GM10248 (cell line): ENCODE measurements at places on chromosomes 16 and 17.

GRCh38 chr16:24094660-24095059 is 161.5 kb upstream of the CACNG3 start:
- DNase-seq: no peak

- no peak for DNase-seq
These were observed 518 bp downstream of the SH2B1 start for GRCh38 chr16:28863929-28864793.

DNA sequence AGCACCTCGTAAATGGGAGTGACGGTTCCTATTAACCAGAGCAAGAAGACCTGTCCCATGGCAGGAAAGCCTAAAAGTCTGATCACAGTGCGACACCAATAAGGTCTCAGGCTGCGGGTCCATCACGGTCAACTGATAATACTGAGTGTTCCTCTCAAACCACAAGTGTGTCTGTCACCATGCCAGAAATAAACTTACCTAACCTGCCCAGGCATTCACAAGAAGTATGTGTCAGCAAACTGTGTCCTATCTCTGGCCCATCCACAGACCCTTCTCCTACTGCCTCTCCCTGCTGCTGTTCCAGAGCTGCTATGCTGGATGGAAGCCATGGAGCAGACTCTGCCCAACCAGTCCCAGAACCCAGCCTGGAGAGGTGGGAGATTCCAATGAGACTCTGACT is 73.5 kb downstream of the ZNF423 start:
- DNase-seq: no peak

- no peak for DNase-seq
These were observed 18.3 kb downstream of the KRT12 start for GRCh38 chr17:40848583-40849235.

DNA sequence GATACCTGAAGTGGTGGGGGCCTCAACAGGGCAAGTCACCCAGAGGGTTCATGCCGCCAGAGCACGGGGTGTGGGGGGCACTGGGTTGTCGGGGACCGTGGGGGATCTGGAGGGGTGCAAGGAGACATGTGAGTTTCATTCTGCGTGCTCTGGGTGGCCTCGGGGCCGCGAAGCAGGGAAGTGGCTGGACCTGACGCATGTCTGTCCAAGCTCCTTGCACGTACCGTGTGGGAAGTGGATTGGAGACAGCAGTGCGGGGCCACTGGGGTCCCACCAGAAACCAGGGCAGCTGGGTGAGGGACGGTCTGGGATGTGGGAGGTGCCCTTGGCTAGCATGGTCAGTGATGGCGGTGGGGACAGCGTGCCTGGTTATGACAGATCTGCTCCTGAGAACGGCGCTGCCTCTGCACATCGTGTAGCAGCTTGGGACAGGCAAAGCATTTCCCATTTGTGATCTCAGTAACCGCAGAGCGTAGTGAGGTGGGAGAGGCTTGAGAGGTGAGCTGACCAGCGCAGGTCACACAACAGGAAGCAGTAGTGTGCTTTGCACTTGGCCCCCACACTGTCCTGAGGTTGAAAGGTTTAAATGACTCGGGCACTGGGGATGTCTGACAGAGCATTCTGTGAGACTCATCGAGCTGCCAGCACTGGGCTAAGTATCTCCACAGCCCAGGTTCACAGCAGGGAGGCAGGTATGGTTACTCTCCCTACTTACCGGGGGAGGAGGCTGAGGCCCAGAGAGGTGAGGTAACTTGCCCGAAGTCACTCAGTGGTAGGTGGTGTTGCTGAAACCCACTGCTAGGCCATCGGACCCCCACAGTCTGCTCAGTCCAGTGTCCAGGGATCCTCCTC is 114.4 kb downstream of the SOCS1 start:
- DNase-seq: no peak

DNA sequence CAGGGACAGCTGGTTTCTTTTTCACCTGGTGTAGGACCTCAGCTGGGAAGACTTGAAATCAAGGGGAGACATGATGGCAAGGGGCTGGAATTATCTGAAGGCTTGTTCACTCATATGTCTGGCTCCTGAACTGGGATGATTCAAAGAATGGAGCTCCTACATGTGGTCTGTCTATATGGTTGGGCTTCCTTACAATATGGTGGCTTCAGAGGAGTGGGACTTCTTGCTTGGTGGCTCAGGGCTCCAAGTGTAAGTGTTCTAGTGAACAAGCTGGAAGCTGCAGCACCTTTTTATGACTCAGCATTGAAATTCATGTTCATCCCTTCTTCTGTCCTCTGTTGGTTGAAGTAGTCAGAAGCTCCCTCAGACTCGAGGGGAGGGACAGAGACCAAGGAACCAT is 127.9 kb downstream of the MSI2 start:
- no peak for DNase-seq

- DNase-seq: no peak
These were observed 1.5 kb upstream of the RNF112 start for GRCh38 chr17:19409509-19409908.

GRCh38 chr17:9330611-9331271 is 244.9 kb downstream of the STX8 start:
- DNase-seq: no peak

DNA sequence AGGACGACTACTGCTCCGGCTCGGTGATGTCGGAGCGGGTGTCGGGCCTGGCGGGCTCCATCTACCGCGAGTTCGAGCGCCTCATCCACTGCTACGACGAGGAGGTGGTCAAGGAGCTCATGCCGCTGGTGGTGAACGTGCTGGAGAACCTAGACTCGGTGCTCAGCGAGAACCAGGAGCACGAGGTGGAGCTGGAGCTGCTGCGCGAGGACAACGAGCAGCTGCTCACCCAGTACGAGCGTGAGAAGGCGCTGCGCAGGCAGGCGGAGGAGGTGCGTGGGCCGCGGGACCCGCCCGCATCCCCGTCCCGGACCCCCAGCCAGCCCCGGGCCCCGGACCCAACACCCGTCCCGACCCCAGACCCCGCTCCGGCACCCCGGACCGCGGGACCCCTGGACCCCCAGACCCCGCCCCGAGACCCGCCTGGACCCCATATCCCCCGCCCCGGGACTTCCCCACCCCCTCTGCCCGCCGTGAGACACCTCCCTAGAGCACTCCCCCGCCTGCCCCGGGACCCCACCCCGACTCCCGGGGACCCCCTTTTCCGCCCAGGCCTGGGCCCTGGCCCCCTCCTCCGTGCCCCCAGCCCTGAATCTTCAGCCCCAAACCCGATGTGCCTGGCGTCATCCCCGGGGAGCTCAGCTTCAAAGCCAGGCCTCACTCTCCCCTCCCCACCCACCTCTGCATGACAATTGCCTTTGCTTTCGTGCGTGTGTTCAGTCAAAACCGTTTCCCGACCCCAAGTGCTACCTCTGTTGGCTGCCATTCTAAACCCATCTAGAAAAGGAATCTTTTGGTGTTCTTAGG is 594 bp downstream of the MAPK8IP3 start:
- peak; percentile 67 for DNase-seq

- no peak for DNase-seq
These were observed 682.1 kb upstream of the SOX9 start for GRCh38 chr17:71438631-71439146.

- no peak for DNase-seq
These were observed 79.6 kb downstream of the KCNJ12 start for GRCh38 chr17:21455761-21456160.

DNA sequence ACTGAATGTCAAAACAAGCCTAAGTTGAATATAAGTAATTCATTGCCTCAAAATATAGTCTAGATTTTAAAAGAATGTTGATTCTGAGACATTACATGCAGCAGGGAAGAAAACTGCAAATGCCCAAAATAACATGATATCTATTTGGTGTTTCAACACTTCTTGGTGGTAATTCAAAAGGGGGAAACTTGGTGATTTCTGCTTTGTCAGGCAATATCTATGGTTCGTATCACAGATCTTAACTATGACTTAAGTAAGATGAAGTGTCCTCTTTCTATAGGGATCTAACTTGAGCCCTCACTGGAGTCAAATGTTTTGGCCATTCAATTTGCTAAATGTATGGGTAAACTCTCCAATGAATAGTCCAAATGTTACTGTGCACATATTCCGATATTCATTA is 44.6 kb downstream of the GNA13 start:
- DNase-seq: no peak

- no peak for DNase-seq
These were observed 4.9 kb downstream of the IQCK start for GRCh38 chr16:19722981-19723380.

DNA sequence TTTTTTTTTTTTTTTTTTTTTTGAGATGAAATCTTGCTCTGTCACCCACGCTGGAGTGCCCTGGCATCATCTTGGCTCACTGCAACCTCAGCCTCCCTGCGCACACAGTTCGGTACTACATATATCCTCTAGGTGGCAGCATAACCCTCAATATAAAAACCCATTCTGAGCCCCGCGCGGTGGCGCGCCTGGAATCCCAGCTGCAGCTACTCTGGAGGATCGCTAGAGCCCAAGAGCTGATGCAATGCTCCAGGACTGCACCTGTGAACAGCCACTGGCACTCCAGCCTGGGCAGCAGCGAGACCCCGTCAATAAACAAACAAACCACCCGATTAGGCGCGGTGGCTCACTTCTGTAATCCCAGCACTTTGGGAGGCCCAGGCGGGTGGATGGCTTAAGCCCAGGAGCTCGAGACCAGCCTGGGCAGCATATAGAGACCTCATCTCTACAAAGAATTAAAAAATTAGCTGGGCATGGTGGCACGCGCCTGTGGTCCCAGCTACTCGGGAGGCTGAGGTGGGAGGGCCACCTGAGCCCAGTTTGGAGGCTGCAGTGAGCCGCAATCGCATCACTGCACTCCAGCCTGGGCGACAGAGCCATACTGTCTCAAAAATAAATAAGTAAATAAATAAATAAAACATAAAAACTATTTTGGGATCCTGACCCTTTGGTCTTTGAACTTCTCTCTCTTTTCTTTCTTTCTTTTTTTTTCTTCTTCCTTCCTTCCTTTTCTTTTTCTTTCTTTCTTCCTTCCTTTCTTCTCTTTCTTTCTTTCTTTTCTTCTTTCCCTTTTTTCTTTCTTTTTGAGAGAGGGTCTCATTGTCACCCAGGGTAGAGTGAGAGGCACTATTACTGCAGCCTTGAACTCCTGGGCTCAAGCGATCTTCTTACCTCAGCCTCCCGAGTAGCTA is 15.4 kb upstream of the AKAP10 start:
- peak; percentile 72 for DNase-seq

GRCh38 chr16:23615805-23616204 is 19.7 kb upstream of the NDUFAB1 start:
- DNase-seq: no peak

- DNase-seq: no peak
These were observed 205.8 kb downstream of the PRKCA start for GRCh38 chr17:66507982-66508760.

- peak; percentile 24 for DNase-seq
These were observed 40.4 kb downstream of the ZNF778 start for GRCh38 chr16:89257757-89258465.

GRCh38 chr17:63362115-63362514 is 84.0 kb downstream of the CYB561 start:
- no peak for DNase-seq

GRCh38 chr16:8660841-8661301 is 13.5 kb upstream of the ABAT start:
- peak; percentile 60 for DNase-seq

- peak; percentile 64 for DNase-seq
These were observed 43.8 kb downstream of the PSME3IP1 start for GRCh38 chr16:57141822-57142631.

- no peak for DNase-seq
These were observed 247.4 kb downstream of the PRKCA start for GRCh38 chr17:66549731-66550207.

GRCh38 chr17:64055183-64056142 is 35.0 kb upstream of the ICAM2 start:
- DNase-seq: no peak

DNA sequence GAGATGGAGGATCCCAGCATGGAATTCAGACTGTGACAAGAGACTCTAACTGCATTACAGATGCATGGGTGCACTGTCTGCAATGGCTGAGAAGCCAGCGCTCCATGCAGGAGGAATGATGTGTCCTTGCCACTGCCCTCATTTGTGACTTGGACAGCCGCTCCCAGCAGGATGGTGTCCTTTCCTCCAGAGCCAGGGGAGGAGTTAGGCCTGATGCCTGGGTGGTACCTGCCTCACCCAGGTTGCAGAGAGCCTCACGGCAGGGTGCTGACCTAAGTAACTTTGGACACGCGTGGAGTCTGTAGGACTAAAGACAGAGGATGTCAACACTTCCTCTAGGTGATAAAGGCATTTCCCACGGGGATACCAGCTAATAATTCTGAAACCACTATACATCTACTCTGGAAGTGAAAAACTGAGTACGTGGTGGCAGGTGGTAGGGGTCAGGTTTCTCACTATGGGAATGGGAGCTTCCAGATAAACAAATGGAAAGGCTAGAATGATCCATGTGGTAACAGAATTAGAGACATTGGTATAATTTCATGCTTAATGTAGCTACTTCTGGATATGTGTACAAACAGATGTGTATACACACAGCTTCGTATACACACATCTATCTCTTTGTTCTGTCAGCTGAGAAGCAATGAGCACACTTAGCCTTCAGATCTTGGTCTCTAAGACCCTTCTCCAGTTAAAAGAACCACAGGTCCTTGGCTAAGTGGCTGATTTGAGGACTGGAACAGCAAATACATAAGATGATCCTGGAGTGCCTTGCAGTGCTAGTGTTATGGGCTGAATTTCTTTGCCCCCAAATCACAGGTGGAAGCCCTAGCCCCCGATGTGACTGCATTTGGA is 13.7 kb upstream of the CSNK1D start:
- no peak for DNase-seq

- DNase-seq: no peak
These were observed 19.7 kb downstream of the TMEM11 start for GRCh38 chr17:21194226-21194625.

DNA sequence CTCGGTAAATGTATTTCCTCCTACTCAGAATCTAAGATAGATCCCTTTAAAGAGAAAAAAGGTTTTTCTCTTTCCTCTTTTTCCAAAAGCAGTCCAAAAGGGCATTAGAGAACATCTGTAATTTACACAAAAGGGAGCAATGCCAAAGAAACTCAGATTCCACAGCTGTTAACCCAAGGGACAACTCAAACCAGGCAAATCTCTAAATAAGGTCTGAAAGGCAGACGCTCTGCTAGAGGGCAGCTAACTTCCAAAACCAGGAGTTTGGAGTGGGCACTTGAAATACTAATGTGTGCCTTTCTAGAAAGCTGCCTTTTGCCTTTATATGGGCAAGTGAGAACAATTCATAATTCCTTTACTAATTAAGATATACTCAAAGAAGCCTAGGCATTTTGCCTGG is 435.7 kb downstream of the ZFHX3 start:
- no peak for DNase-seq

GRCh38 chr17:35934760-35935159 is 4.2 kb upstream of the RDM1 start:
- DNase-seq: no peak
